A549 treated with CpdA at 1 μM for 4 hours (cell line): ENCODE measurements at places on chromosomes 1 and 21. TPM values are rescaled to one million over a fixed set of nuclear protein-coding genes. Genes with fewer than 3 reads are reported as not detected.

Gene ZNF648
- not detected in 5 replicates for total RNA-seq

Gene OR2T29
- total RNA-seq, result not detected in 5 replicates

Gene PEAR1
- total RNA-seq, result 9.3 to 11.4 TPM (median 9.9 TPM) in 5 replicates

Gene OR2C3
- total RNA-seq, result not detected in 5 replicates

Gene DYNLT5
- not detected in 5 replicates for total RNA-seq

Gene KISS1
- 0.21 to 1.0 TPM (median 0.61 TPM) in 4 of 5 replicates, not detected in the other for total RNA-seq

Gene GJA9
- 0.06 TPM in 1 of 5 replicates, not detected in the others for total RNA-seq
